ENCODE measurements at places on chromosomes 5 and 9.

GRCh38 chr5:120016717-120017382, 387.5 kb downstream of the FAM170A start:
- DNase-seq: no peak

- no peak for DNase-seq
These were observed 57.4 kb downstream of the AOPEP start for GRCh38 chr9:94783928-94784327.

DNA sequence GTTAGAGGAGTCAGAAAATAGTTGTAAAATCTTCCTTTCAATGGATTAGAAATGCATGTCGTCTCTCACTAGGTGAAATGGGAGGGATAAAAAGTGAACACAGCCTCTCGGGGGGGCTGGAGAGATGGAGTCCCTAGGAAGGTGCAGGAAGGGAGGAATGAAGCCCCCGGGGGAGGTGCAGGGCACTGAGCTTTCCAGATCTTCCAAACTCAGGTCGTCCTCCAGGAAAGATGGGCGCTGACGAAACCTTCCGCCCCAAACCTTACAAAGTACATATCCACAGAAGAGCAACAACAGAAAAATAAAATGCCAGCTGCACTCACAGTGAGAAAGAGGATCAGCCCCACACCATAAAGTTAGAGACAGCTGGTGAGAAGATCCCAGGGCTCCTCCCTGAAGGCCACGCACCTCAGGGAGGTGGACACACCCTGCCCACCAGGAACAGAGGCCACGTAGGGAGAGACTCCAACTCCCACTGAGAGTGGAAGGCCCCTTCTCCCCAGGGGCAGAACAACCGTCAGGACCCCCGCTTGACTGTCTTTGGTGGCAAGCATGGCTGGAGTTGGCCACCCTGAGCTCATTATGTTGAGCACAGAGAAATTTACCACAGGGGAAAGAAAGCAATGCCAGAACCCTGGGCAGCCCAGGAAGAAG, 174.3 kb downstream of the AUH start:
- no peak for DNase-seq

DNA sequence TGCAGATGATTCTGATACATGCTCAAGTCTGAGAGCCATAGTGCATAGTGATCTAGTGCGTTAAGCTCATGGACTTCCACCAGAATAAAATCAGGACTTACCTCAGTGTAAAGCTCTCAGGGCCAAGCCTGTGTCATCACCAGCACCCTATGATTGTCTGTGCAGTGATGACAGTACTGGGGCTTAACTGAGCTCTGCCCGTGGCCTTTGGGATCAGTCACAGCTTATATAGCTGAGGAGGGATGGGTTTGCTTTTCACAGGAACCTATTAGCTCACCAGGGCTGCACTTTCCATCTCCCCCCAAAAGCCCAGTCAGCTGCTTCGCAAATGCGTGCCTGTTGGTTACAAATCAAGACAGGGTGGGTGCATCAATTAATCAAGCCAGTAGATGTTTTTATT, 246.9 kb downstream of the NR3C1 start:
- DNase-seq: no peak

GRCh38 chr5:142474431-142475094, 149.7 kb upstream of the SPRY4 start:
- no peak for DNase-seq

GRCh38 chr5:98791001-98791519, 17.6 kb downstream of the RGMB start:
- DNase-seq: no peak

DNA sequence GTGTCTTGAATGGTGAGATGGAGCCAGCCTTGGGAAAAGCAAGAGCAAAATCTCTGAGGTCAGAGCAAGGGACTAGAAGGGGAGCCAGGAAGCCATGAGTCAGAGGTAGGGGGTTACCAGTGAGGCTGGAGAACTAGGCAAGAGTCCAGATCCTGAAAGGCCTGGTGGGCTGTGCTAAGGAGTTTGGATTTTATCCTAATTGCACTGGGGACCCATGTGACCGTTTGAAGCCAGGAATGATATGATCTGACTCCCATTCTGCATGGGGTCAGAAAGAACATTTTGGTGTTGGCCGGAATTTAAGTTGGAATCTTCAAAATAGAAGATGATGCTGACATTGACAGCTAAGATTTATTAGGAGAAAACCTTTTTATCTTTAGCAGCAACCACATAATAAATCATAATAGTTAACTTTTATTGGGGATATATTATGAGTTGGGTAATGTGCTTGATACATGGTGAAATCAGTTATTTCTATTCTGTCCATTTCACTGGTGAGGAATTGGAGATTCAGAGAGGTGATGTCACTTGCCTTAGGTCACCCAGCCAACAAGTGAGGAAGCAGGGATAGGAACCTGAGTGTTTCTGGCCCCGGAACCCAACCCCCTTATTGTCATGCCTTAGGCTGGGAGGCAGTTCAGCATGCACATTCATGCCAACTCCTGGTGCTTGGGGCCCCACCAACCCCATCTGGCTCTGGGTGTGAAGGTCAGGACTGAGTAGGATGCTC, 61.5 kb upstream of the RARS1 start:
- DNase-seq: no peak

- DNase-seq: no peak
These were observed 89.1 kb downstream of the MED10 start for GRCh38 chr5:6289239-6289638.

- DNase-seq: no peak
These were observed 78.2 kb downstream of the HCN1 start for GRCh38 chr5:45617859-45618416.

GRCh38 chr5:136162008-136162407, 29.4 kb downstream of the SMAD5 start:
- no peak for DNase-seq

DNA sequence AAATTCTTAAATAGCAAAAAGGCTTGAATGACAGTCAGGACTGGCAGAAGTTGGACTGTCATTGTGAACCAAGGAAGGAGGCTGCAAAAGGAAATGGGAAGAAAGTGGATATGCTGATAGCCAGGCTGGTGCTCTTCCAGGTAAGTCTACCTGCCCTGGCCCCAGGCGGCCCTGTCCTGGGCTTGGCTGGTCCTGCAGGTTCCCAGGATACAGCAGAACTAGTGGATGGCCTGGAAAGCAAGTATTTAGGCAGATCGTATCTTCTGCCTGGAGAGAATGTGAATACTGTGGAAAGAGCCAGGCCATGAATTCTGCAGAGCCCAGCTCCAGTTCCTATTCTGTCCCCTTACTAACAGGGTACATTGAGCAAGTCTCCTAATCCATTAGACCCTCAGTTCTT, 149.3 kb downstream of the SEC61B start:
- DNase-seq: no peak

DNA sequence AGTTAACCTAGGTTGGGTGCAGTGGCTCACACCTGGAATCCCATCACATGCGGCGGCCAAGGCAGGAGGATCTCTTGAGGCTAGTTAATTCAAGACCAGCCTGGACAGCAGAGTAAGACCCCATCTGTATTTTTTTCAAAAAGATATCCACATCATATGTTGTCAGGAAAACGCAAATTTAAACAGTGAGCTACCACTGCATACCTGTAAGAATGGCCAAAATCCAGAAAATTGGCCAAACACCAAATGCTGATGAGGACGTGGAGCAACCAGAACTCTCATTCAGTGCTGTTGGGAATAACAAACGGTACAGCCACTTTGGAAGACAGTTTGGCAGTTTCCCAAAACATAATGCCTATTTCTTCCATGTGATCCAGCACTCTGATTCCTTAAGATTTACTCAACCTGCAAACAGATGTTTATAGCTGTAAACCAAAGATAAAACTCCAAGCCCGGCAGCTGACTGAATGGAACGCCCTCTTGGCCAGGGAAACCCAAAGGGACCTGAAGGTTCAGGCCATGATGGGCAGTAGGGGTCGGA, 12.4 kb downstream of the CEL start:
- DNase-seq: no peak

GRCh38 chr5:111689357-111689935, 67.5 kb downstream of the NREP start:
- no peak for DNase-seq

DNA sequence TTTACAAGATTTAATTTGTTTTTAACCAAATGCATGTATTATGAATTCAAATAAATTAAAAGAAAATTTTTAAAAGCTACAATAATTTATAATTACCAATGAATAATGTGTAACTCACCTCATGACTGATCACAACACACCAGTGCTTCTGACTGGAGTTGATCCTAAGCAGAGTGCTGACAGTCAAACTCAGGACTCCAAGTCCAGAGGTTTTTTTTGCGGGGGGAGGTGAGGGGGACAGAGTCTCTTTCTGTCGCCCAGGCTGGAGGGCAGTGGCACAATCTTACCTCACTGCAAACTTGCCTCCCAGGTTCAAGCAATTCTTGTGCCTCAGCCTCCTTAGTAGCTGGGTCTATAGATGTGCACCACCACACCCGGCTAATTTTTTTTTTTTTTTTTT, 71.0 kb upstream of the MELK start:
- no peak for DNase-seq

DNA sequence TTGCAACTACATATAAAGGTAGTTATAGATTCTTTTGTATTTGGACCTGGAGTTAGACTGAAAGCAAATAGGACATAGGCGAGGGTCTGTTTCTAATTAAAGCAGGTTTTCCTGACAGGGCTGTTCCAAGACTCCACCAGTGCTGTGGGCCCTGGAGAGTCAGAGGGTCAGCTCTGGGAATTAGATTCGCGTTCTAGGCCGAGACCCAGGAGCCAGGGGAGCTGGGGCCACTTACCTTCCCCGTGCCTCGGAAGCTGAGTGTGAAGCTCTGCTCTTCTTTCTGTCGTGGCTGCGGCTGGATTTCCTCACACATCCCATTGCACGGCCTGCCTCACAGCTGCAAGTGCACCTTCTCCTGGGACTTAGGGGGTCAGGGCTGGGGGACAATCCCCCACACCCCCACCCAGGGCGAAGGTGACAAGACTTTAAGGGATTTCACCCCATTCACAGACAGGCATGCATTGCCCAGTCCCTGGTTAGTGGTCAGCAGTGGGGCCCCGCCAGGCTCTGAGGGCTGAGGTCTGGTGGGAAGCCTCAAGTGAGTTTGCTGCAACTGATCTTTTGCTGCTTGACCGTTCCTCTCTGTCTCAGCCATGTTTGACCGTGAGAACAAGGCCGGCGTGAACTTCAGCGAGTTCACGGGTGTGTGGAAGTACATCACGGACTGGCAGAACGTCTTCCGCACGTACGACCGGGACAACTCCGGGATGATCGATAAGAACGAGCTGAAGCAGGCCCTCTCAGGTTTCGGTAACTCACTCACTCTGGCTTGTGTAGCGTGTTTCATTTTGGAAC, 15.3 kb upstream of the AHRR start:
- no peak for DNase-seq

DNA sequence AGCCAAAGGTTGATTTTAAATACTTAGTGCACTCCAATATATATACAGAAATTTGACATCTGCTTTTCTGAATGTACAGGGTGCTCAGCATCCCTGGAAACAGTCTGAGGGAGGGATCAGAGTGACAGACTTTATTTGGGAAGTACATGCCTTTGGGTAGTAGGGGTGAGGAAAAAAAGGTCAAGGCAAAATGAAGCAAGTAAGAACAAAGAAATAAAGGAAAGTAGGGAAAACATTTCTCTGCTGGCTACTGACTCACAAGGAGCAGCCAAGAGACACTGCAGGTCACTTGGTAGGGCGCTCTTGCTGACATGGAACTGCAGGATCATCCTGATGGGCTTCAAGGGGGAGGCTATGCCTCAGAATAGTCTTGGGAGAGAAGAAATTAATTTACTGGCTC, 380.9 kb downstream of the RAB3C start:
- DNase-seq: no peak

All from naive thymus-derived CD8-positive, alpha-beta T cell (primary cell).